ENCODE measurements at places on chromosomes 7 and 10.

DNA sequence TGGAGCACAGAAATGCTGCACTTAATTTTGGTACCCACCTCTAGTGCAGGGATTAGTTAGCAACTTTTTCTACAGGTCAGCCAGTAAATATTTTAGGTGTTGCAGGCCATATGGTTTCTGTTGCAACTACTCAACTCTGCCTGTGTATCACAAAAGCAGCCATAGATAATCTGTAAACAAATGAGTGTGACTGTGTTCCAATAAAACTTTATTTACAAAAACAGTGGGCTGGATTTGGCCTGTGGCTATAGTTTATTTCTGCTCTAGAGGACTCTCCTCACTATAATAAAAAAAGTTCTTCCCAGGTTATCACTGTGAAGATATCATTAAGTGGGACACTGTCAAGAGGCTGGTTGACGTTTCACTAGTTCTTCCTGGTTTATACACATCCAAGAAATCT lies 65.8 kb downstream of the DNAJC12 start:
- no peak for DNase-seq

- DNase-seq, result no peak
These were observed 285.0 kb downstream of the BMPER start for GRCh38 chr7:34190299-34190698.

- no peak for DNase-seq
These were observed 18.8 kb upstream of the TLL2 start for GRCh38 chr10:96532523-96532922.

DNA sequence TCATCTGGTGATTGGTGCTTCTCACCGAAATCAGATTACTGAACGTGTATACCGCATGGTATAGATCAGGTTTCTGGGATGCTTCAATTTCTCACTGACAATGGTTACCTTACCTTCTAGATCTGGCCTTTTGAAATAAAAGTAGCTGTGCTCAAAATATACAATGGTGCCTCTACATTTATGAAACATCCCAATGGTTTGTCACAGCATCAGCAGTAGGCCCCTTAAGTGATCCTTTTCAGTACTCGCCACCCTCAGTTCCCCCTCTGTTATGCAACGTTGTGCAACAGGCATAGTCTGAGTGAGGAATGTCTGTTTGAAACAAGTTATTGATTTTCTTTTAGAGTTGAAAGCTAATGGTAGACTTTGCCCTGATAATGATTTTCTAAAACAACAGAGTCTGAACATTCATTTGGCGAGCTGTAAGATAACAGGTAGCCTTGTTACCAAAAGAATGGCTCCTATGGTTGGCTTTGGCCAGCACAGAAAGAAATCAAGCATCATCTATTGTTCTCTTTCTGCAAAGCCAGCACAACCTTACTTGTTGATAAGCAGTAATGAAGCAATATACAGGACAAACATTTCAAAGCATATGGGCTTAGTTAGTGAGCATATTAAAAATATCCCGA lies 693.9 kb downstream of the PARD3 start:
- no peak for DNase-seq

- no peak for DNase-seq
These were observed 88.8 kb upstream of the MDFIC start for GRCh38 chr7:114832906-114833595.

GRCh38 chr10:133400624-133401424 lies 6.9 kb downstream of the MTG1 start:
- DNase-seq, result no peak

DNA sequence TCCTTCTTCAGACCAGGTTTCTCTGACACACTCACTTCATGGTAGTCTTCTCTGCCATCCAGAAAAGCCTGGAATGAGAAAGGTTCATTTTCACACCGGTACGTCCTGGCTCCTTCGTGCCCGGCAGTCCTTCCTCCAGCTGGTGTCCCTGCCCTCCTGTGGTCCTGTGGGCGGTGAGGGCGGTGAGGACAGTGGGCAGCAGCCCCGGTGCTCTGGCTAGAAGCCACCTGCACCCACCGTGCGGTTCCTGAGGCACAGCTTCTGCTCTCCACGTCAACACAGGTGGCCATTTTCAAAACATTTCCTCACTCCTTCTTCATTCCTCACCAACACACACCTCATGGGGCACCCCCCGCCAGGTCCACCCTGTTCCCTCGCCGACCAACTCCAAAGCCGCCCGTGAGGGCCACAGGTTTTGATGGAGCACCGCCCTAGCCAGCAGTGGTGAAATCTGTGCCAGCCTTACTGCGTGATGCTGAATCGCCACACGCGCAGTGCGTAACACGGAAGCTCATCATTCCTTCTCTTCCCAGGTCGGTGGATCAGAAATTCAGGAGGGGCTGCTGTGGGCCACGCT lies 251.4 kb upstream of the RNF32 start:
- no peak for DNase-seq

DNA sequence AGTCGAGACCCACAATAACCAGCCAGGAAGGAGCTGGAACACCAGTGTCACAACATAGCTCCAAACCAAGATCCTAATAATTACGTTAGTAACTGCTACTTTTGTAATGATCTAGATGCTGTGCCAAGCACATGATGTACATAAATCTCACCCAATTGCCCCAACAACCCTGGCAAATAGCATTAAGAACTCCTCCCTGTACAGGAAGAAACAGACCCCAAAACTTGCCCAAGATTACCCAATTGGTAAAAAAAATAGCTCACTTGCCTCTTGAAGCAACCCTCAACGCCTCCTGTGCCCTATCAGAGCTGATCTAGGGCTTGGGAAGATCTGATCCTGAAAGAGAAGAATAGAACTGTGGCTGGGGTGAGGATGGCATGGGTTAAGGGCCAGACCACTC lies 628.7 kb upstream of the AUTS2 start:
- no peak for DNase-seq

GRCh38 chr10:89845541-89846280 lies 144.3 kb downstream of the KIF20B start:
- no peak for DNase-seq

- DNase-seq, result no peak
These were observed 432.5 kb upstream of the PCDH15 start for GRCh38 chr10:55233505-55233904.

GRCh38 chr10:52961323-52961722 lies 188.7 kb upstream of the MBL2 start:
- no peak for DNase-seq

- DNase-seq, result no peak
These were observed 118.1 kb downstream of the SLC25A13 start for GRCh38 chr7:96203786-96204185.

DNA sequence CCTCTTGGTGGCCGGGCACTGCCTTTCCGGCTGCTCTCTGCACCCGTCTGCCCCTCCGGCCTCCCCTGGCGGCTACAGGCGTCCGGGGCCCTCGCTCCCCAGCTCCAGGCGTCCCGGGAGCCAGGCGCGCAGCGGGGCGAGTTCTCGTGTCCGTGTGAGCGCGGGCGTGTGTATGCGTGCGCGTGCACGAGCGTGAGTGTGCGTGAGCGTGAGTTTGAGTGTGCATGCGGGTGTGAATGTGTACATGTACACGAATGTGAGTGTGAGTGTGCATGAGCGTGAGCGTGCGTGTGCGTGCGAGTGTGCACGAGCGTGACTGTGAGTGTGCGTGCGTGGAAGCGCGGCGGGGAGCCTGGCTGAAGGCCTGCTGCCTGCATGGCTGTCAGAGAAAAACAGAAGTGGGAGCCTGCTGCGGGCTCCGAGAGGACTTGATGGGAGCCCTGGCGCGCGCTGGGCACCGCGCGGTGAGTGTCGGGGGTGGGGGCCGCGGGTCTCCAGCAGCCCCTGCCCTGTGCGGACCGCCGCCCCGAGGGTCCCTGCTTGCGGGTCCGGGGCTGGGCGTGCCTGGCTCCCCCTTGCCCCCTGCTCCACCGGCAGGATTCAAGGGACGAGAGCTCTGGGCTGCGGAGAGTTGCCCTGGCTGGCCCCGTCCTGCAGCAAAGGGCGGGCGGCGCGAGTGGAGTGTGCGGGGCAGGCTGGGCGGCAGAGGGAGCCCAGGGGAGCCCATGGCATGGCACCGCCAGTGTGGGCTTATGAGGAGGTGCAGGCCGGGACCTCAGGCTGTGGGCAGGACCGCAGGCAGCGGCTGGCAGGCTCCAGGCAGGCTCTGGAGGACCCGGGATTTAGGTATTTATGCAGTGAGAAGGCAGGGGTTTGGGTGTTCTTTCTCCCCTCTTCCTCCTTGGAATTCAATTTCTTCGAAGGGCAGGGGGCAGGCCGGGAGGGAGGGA lies 75.8 kb upstream of the EN2 start:
- no peak for DNase-seq

DNA sequence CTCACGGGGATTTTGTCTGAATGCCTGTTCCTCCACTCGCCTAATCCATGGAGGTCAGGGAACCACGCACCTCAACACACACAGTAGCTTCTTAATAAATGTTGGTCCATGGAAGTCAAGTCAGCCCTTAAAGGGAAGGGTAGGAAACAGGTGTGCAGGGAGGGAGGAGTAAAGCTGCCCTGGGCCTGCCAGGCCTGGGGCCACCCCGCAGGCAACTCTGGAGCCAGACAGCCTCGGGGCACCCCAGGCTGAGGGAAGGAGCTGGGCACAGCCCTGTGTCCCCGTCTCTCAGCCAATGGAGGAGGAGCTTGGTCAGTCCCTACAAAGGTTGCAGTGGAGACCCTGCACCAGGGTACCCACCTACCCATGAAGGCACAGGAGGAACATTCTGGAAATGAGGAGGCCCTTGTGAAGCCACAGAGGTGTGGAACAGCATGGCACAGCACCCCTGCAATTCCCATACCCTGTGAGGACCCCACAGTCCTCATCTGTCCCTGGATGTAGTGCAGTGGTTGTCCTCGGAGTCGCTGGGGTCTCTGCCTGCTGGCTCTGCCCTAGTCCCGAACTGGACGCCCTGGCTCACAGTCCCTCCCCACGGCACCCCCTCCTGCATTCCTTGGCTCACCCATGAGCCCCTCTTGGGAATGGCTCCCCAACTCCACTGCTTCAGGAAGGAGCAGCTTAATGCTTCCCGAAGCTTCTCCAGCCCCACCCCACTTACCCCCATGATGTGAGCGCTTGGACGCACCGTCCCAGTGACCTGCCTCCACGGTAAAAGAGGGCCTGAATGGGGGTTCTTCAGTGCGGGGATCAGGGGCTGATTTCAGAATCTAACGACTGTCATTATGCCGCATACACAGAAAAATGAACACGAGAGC lies 79.2 kb upstream of the INSIG1 start:
- DNase-seq, result no peak

DNA sequence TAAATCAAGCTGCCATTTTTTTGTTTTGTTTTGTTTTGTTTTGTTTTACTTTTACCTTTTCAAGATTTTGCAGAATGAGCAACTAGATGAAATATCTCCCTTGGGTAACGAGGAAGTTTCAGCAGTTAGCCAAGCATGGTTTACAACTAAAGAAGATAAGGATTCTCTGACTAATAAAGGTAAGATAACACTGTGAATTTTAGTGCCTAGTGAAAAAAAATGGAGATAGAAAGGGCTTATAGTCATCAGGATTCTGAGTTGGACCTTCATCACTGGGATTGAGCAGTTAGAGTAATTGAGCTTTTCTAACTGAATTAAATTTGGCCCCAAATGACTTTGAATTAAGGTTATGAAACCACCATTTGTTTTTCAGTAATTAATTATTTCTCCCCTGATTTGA lies 21.2 kb downstream of the DMTF1 start:
- DNase-seq, result no peak

Data from NCI-H345 (cell line).